ENCODE measurements at places on chromosomes 1 and 21.

DNA sequence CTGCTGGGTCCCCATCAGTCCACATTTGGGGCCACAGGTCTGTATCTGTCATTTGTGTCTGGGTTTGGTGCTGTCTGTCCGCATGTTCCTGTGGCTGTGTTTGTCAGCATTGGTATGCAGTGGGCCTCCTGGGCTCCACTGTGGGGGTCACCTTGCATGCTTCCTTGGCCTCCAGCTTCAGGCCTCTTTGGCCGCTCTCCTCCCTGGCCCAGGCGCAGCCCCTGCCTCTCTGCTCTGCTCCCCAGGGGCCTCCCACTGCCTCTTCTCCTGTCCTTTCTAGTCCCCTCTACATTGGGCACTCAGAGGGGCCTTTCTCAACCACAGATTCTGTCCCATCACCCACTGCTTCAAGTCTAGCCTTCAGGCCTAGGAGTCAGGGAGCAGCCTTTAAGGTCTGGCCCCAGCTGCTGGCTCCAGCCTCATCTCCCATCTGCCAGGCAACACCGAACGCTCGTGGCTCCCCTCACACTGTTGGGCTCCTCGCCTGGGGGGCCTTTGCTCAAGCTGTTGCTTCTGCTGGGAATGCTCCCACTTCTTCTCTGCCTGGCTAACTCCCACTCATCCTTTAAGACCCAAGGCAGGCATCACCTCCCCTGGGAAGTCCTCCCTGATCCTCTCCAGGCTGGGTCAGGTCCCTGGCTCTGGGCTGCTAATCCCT lies 14.6 kb downstream of the ZNF362 start:
- no peak for DNase-seq

GRCh38 chr1:161021165-161021969 lies 415 bp upstream of the F11R start:
- DNase-seq = no peak

- no peak for DNase-seq
Measured at GRCh38 chr1:29518183-29518835, 282.0 kb downstream of the PTPRU start.

GRCh38 chr21:16587141-16587581 lies 857.4 kb downstream of the USP25 start:
- DNase-seq = peak; percentile 59

- no peak for DNase-seq
Measured at GRCh38 chr1:46697053-46697452, 21.9 kb downstream of the EFCAB14 start.

GRCh38 chr21:31670070-31670469 lies 10.6 kb downstream of the SOD1 start:
- peak; percentile 34 for DNase-seq

DNA sequence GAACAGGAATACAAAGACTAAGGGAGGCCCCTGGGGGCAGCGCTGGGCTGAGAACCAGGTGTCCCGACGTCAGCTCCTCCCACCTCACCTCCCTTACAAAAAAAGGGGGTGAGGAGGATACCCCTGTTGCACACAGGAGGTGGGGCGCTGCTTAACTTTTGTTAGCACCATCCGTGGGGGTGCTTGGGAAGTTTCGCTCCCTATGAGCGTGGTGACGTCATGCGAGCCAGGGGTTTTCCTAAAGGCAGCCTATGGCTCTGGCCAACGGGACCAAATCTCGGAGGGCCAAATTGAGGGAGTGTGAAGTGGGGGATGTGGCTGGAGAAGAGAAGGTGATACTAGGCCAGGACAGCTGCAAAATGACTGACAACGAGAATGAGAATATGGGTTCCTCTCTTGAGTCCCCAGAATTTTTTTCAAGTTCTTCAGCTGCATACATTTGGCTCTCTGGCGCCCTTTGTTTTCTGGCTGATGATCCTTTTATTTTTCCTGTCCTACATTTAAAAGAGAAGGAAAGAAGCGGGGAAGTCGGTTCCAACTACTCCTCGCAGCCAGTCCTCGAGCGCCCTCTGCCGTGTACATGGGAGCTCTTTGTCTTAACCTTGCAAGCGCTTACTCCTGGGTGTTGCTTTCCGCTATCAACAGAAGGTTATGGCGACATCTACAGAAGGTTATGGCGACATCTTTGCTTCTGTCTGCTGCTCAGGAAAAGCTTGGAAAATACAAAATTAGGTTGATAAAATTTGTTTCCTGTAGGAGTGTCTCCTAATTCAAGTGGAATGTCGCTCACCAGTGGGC lies 48.0 kb upstream of the ZC3H11B start:
- DNase-seq = peak; percentile 92

- no peak for DNase-seq
Measured at GRCh38 chr1:21200767-21201166, 24.1 kb upstream of the EIF4G3 start.

- DNase-seq = peak; percentile 96
Measured at GRCh38 chr1:41101950-41102607, 80.6 kb upstream of the SLFNL1 start.

GRCh38 chr1:62593825-62594394 lies 3.4 kb upstream of the ANGPTL3 start:
- peak; percentile 66 for DNase-seq
